ENCODE measurements at places on chromosomes 7 and 10.

- no peak for DNase-seq
These were observed 33.8 kb downstream of the RAMP3 start for GRCh38 chr7:45191396-45191795.

- DNase-seq: no peak
These were observed 558.7 kb downstream of the PTPRN2 start for GRCh38 chr7:158028971-158029370.

- no peak for DNase-seq
These were observed 175.0 kb downstream of the CYP26A1 start for GRCh38 chr10:93248583-93249227.

DNA sequence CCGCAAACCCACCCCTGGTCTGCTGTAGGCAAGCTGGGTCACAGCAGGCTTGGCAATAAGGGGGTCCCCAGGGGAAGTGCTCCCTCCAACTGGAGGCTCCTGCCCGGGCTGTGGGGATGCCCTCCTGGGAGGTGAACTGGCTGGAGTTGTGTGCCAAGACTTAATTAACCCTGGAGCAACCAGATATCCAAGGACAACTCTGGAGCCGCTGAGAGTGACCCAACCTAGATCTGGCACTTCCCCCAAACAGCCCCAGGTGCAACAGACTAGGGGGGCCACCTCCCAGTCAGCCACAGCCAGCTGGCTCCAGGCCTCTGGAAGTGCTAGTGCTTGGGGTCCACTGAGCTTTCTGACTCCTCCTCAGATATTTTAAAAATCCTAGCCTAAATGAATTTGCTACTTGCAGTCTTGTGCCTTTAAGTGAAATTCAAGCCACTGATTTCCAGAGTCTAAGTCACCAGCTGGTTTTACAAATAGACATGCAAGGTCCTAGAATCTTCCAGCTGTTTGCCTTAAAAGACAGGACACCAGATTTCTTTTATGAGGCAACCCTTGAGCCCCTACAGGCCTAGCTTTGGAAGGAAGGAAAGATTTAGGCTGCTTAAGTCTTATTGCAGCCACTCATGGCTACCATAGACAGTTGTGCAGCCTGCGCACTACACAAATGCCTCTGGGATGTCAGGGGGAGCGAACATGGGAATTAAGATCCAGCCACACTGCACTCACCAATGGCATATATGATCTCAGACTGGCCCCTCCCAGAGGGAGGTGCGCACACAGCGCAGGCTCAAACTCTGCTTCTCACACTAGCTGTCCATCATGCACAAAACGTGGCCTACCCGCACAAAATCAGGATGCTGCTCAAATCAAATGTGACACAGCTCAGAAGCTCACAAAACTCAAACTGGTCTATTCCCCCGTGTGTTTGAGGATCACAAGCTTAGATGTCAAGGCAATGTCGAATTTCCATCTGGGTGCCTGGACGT lies 42.6 kb upstream of the MYL10 start:
- peak; percentile 51 for DNase-seq

DNA sequence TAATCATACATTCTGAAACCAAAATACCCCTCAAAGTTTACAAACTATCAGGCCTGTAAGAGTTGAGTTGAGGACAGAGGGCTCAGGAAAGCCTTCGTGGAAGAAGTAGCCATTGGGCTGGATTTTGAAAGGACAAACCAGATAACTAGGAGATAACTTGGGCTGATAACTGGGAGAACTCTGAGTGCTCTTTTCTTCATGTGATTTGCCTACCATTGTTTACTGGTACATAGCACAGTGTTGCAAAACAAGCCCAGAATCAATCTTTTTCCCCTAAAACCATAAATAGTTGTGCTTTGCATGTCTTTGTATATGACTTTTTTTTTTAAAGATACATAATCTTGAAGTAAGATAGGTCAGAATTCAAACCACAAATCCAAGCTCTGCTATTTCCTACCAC lies 106.7 kb upstream of the ITGB1 start:
- no peak for DNase-seq

DNA sequence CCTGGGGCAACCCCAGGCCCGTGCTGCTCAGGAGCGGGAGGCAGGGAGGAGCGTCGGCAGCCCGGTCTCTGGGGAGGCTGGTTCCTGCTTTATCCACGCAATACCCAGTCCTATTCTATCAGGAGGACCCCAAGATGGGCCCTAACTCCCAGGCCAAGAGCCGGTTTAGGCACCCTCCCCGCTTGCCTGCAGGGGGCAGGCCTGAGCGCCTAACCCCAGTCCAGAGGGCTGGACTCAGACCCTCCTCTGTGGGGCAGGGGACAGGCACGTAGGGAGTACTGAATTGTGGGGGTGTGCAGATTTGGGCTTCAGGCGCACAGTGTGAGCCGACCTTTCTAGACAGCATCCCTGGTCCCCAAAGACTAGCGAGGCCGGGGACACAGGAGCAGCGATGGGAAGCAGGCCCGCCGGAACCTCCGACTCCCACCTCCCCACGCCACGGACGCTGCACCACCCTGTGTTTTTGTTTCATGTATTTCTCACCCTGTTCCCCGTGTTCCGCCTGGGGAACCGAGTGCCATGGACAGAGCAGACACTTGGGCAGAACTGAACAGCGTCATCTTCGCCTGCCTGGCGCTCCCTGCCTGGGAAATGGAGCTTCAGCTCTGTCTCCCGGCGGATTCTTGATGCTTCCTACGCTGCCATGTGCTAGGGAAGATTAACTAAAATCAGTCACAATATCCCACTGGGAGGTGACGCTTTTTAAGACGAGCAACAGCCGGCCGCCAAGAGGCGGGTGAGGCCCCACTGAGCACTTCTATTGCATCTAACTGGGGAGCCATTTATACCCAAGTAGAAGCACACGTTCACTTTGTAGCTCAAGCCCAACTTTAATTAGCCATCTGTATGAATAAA lies 5.3 kb downstream of the NUDT1 start:
- DNase-seq: peak; percentile 92

DNA sequence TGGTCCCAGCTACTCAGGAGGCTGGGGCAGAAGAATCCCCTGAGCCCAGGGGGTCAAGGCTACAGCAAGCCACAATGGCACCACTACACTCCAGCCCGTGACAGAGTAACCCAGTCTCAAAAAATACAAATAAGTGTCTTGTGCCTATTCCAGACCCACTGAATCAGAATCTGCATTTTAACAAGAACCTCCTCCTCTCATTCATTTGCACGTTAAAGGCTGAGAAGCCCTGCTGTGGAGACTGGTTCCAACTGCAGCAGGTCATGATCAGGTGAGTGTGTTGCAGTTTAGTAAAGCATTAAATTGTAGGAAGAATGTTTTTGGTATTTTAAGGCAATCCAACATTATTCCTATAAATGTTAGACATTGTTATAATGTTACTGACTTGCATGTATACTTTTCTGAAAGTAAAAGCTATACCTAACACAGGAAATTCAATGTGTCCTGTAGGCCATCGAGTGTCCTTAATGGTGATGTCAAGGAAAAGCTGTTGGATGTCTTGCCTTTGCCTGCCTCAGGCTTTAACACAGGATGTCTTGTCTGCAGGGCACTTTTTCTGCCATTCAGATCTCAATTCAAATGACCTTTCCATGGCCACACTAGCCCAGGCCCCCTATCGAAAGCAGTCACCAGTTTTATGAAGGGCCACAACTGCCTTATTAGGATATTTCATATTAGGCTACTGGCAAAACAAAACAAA lies 30.4 kb downstream of the MKRN1 start:
- DNase-seq: no peak

GRCh38 chr7:116802144-116802745 lies 60.1 kb upstream of the CAPZA2 start:
- no peak for DNase-seq

DNA sequence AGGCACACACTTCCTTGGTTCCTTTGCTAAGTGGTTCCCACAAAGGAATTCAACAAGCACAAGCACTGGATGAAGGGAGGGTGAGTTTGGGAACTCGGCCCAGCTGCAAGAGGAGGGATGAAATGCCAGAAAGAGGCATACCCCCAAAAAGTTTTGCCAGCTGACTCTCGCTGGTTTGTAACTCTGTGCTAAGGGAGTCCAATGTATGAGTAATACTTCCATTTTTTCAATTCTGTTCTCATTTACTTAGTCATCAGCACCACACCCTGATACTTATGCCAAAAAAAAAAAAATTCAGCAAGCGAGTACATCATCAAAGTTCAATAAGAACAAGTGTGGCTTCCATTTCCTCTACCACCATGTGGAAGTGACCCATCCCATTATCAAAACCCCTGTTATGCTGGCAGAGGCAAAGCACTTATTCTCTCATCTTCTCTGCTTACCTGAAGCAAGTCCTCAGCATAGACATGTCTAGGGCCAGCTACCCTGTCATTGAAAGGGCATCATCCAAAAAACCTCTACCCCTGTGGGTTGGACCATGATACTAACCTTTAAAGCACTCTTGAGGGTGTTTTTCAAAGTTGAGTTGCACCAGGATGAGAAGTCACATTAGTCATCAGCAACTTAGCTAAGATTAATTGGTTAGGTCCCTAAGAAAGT lies 6.9 kb upstream of the HYCC1 start:
- DNase-seq: peak; percentile 50

DNA sequence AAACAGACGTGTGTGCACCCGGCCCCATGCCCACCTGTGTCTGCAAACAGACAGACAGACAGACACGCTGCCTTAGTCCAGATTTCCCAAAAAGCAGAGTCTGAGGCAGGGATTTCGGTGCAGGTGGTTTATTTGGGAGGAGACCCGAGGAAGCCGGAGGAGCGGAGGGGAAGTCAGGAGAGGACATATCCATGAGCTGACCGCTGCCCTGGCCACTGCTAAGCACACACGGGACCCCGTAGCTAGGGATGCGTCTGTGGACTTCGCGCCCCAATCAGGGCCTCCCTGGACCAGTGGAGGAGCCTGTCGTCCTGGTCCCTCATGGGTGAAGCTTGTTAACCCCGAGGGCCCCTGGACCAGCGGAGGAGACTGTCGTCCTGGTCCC lies 47.6 kb downstream of the FOXL3 start:
- DNase-seq: peak; percentile 71

- no peak for DNase-seq
These were observed 31.1 kb downstream of the PCGF5 start for GRCh38 chr10:91251430-91252056.

GRCh38 chr10:128241023-128241422 lies 114.8 kb upstream of the MKI67 start:
- no peak for DNase-seq

DNA sequence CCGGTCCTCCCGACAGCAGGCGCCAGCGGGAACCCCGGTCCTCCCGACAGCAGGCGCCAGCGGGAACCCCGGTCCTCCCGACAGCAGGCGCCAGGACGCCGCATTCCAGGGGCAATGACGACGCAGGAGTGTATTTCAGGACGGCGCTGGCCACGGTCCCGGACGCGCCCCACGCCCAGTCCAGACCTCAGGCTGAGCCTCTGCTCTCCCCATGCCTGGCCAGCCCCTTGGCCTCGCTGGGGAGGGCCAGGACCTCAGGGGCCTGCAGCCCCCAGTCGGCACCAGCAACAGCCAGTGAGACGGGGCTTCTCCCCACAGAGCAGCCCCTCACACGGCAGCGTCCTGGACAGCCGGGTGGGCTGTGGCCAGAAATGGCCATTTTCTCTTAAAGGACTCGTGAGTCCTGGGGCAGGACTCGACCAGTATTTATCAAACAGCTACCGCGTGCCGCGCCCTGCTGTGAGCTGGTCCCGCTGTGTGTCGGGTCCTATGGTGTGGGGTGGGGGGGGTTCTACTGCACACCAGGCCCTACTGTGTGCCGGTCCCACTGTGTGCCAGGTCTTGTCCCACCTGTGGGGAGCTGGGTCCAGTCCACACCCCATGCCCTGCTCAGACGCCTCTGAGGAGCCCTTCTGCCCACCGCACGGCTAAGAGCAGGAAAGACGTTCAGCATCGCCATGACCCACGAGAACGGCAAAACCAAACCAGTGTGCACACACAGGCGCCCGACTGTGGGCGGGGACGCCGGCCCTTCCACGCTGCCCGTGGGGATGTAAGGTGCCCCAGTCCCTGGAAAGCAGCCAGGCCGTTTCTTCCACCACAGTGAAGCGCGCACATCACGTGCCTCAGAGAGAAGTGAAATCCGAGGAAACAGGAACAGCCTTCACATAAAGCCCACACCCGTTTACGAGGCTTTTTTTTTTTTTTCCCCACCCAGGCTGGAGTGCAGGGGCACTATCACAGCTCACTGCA lies 33.3 kb downstream of the GET4 start:
- peak; percentile 97 for DNase-seq

DNA sequence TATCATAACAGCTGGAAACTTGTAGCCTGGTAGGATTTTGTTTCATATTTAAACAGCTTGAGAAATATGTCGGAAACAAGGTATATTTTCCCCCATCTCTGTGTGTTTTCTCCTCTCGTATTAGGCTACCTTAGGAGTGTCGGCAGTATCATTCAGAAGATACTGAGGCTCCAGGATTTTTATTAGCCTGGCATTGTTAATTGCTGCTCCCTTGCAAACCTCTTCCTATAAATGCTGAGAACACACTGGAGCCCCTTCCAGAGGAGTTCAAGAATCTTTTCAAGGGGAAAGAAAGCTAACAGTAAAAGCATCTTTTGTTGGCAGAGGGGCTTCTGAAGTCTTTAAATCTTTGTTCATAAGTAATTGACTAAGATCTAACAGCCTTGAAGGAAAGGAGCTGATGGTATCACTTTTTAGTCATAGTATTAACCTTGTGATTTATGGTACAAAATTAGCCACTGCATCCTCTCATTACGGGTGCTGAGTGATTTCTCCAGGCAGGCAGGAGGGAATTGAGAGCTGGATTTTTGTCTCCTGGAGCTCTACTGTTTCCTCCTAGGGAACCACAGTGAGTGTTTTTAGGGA lies 998.7 kb downstream of the LRMDA start:
- peak; percentile 79 for DNase-seq

DNA sequence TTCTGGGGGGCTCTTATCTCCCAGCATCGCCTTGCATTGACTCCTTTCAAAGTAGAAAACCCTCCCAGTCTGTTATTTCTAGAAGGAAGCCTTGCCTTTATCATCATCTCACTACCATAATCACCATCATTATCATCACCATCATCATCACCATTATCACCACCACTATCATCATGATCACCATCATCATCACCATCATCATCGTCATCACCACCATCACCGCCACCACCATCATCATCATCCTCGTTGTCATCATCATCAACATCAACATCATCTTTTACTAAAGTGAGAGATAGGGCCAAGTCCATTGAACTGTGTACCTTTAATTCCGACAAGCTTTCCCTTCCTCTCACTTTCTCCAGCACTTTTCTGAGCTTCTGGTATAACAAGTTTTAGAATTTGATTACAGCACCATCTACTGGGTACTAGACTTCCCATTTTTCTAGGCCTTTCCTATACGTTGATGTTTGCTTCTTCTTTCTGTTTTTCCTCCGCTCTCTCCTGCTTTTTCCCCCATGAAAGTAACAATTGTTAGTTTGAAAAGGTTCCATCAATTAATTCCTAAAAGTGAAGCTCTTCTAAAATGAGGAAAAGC lies 226.4 kb downstream of the BUB3 start:
- no peak for DNase-seq

DNA sequence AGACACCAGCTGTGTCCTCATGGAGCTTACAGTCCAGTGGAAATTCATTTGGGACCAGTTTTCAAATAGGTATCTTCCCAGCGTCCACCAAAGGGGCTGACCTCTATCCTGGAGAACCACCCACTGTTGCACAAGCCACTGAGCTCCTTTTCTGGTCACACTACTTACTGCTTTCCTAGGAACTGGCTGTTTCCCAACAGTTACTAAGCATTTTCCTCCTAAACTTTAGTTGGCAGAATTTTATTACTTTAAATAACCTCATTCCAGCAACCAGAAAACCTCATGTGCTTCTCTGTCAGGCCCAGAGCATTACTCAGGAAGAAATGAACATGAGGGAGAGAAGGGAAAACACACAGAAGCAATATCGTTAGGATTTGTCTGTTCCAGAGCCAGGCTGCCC lies 183.1 kb downstream of the GPAM start:
- DNase-seq: no peak
